Motor neuron (in vitro differentiated cells): ENCODE measurements at places on chromosomes 3 and 15. TPM values are rescaled to one million over a fixed set of nuclear protein-coding genes. Genes with fewer than 3 reads are reported as not detected.

- ATAC-seq = no peak
Measured at GRCh38 chr15:55241891-55242290, 45.1 kb upstream of the RSL24D1 start.

DNA sequence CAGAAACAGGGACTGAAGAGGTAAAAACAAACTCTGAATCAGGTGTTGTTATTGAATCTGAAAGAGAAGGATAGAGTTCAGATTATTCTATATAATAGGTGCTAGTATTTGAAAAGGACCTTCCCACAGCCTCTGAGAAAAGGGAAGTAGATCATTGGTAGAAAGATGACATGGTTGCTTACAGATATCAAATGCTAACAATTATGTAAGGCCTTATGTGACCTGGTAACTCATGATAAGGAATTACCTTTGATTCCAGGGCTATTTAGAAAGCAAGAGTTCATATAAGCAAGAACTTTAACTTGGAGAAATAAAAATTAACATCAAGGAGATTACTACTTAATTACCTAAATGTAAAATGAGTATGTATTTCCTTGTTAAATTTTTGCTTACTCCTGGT lies 7.6 kb downstream of the SLC27A2 start:
- ATAC-seq = no peak

DNA sequence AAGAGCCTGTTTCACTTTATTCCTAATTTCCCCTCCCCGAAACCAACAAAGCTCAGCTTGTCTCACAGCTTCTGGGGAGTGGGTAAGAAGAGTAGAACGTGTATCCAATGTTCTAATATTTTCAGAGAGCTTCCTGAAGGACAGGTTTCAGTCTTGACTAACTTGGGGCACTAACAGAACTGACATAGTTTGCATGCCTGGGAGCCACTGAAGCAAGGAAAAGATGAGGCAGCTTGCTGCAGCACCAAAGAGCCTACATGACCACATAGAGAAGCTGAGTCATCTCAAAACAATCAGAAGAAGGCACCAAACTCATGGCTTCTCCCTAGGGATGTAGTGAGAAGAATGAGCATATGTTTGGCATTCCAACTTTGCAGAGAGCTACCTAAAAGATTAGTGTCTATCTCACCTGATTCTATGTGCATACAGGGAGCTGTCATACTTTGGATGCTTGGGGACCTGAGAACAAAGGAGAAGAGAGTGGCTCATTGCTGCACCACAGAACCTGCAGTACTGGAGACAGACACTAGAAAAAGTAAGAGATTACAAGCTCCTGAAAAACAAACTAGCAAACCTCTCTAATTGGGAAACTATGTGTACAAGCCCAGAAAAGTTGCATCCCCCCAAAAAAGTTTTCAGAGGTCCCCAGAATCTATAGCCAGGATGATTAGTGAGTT lies 86.9 kb downstream of the DCLK3 start:
- ATAC-seq = no peak

The CFAP100 gene
- not detected in 2 replicates for total RNA-seq
